ENCODE measurements at places on chromosomes 2 and 18.

- DNase-seq: no peak
Observed at GRCh38 chr2:69482471-69482870, 45.2 kb upstream of the NFU1 start.

GRCh38 chr2:183162362-183162761, 38.1 kb downstream of the NUP35 start:
- no peak for DNase-seq

GRCh38 chr2:202065876-202066275, 7.2 kb upstream of the KIAA2012 start:
- DNase-seq: no peak

DNA sequence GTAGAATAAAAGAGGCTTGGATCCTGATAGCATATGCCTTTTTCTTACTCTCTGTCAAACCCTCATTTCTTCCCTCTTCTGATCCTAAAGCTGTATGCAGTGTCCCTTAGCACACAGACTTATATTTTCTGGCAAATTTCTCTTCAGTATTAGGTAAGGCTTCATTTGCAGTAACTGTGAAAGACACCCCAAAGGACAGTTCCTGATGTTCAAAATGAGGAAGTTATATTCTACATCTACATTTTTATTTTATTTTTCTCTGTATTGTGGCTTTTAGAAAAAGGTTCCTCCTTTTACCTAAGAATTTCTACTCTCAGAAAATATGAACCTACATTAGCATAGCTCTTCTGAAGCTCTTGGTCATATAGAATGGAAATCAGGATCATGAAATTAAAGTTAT, 261.7 kb downstream of the PDE11A start:
- DNase-seq: no peak

DNA sequence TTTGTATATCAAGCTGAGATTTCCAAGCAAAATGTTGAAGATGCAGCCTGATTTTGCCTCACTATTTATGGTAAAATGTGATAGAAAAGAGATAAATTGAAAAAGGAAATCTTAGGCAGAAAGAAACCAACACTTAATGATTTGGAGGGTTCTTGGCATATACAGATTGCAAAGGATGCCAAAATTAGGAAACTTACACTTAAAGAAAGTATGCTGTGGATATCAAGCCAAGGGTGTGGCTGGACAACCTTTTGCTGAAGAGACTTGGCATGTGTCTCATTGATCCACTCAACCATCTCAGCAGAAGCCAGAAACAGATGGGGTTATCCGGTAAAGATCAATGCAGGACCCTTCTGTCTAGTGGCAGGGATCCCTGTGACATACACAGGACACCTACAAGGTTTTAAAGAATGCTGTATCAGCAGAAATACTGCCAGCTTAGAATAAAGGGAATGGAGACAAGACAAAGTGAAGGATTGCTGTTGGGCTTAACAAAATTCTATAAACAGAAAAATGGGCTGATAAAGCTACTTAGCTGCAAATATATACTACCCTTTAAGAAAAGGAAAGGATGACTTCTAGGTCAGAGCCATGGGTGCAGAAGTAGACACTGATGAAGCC, 107.3 kb upstream of the CYP26B1 start:
- DNase-seq: no peak

DNA sequence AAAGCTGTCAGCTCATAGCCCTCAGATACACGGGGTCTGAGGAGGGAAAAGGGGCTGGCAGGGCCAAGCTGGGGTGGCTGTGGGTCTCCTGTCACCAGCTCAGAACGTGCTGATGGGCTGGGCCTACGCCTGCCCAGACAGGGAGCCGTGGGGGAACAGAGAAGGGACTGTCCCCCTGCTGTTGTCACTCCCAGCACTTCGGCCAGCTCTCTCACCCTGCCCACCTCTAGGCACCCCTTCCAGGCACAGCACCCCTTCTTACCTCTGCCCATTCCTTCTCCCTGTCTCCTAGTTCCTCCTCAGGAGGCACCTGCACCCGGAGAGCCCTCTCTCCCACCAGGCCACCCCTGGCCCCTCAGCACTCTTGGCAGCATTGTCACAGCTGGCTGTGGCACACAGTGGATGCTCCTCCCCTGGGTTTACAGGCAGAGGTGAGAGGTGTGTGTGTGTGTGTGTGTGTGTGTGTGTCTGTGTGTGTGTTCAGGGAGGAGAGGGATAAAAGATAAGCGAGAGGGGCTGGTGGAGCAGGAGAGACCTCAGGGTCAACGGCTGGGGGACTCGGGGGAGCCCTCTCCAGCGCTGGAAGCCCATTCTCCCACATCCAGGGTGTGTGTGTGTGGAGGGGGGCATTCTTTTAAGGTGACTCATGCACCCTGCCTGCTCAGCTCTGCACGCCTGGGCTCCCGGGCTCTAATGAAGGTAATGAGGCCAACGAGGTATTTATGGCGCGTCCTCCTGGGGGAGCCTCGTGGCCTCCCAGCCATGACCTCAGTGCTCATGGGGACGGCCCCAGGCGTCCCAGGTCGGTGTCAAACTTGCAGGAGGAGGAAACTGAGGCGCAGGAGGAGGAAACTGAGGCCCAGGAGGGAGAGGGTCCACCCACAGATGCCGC, 66.1 kb upstream of the SMAD7 start:
- DNase-seq: no peak

- no peak for DNase-seq
Observed at GRCh38 chr2:100350661-100351185, 28.4 kb upstream of the LONRF2 start.

- DNase-seq: no peak
Observed at GRCh38 chr2:190940454-190940853, 59.8 kb downstream of the GLS start.

- no peak for DNase-seq
Observed at GRCh38 chr2:143162123-143162837, 33.1 kb downstream of the ARHGAP15 start.

GRCh38 chr2:20224164-20224715, 690 bp downstream of the SDC1 start:
- DNase-seq: no peak

GRCh38 chr2:152695763-152696162, 21.5 kb downstream of the PRPF40A start:
- no peak for DNase-seq

DNA sequence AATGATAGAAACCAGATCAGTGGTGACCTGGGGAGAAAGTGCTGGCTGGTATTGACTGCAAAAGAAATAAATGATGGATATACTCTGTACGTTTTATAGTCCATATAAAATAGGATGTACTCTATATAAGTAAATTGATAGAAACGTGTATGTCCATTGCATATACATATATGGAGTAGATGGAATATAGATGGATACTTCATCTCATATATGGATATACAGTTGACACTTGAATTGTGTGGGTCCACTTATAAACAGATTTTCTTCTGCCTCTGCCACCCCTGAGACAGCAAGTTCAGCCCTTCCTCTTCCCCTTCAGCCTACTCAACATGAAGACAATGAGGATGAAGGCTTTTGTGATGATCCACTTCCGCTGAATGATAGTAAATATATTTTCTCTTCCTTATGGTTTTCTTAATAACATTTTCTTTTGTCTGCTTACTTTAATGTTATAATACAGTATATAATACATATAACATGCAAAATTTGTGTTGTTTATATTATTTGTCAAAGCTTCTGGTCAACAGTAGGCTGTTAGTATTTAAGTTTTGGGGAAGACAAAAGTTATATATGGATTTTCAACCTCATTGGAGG, 76.1 kb upstream of the MYCN start:
- DNase-seq: no peak

GRCh38 chr2:74373221-74373676, 6.9 kb downstream of the DCTN1 start:
- no peak for DNase-seq

GRCh38 chr2:10393640-10393982, 54.5 kb downstream of the ODC1 start:
- DNase-seq: no peak

DNA sequence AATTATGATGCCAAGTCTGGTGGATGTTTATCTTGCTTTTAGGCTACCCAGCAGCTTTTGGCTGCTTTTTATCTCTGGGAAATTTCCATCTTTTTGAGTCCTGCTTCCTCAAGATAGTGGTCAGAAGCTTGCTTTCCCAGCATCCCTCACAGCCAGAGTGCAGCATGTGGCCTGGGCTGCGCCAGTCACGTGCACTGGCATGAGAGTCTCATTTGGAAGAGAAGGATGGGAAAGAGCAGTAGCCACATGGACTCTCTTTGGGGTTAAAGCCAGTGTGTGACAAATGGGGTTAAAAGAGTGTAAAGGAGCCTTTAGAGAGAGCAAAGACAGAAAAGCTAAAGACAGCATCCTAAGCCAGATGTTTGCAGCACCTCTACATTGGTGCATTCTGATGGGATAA, 12.7 kb downstream of the GPR39 start:
- no peak for DNase-seq

- no peak for DNase-seq
Observed at GRCh38 chr2:133975676-133976428, 278.0 kb upstream of the MGAT5 start.

GRCh38 chr18:45222180-45222579, 393.1 kb upstream of the SLC14A2 start:
- DNase-seq: no peak

DNA sequence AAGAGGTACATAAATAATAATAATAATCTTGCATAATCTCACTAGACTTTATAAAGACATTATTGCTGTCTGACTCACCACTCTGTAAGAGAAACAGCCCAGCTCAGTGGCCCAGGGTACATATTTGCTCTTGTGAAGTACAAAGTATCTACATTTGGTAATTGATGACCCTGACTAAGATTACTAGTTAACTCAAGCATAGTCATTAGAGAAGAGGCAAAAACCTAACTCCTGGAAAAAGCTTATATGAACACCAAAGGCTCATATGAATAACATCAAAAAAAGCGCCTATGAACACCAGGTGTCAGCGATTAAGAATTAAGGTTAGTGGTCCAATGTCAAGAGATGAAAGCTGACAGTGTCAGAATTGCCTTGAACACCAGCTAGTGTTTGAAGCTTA, 38.4 kb downstream of the RAD51AP2 start:
- no peak for DNase-seq

DNA sequence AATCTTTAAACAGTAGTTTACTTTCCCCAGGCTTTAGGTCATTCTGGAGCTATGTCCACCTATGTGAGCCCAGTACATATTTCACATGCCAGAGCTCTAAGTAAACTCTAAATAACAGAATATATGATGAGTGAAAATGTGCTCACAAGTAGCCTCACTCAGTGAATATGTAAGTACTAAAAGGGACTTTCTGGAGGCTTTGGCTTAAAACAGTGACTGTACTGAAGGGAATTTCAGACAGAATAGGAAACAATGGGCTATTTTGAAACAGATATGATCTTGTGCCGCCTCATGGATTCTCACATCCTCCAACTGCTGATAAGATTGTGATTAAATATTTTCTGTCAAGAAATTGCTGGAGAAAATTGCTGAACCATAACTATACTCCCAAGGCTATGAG, 747.9 kb downstream of the SOCS6 start:
- DNase-seq: no peak

- no peak for DNase-seq
Observed at GRCh38 chr18:47519706-47520105, 268.2 kb upstream of the SKOR2 start.

- DNase-seq: no peak
Observed at GRCh38 chr2:45256867-45257641, 247.8 kb upstream of the SIX2 start.

GRCh38 chr2:45283764-45284620, 274.7 kb upstream of the SIX2 start:
- no peak for DNase-seq

- DNase-seq: no peak
Observed at GRCh38 chr2:49845021-49845420, 690.7 kb upstream of the FSHR start.

DNA sequence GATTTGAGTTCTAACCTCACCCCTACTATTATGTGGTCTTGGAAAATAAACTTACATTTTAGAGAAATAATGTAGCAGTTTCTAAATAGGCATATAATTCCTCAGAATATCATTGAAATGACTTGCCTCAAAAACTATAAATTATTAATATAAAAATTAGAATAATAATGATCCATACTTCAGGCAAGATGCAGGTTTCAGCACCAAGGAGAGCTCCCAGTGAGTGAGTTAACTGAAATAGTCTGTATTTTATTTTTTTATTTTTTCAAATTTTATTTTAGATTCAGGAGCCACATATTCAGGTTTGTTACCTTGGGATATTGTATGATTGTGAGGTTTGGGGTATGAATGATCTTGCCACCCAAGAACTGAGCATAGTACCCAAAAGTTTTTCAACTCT, 472.2 kb upstream of the DCC start:
- DNase-seq: no peak

DNA sequence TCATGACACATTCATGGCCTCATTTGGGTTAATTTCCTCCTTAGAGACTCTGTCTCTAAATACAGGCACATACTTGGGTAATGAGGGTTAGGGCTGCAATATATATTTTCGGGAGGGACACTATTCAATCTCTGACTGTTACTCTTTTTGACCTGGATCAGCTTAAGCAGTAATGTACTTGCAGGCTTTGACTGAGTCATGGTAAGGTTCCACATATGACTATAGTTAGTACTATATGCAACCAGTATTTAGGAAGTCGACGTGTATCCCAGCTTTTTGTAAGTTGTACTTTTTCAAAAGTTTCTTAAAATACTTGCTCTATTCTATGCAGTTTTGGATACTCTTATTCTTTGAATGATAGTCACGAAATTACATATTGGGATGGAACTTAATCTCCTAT, 37.2 kb upstream of the CDH19 start:
- DNase-seq: no peak

GRCh38 chr2:157894694-157895435, 18.7 kb upstream of the ACVR1 start:
- DNase-seq: no peak
